ENCODE measurements at places on chromosomes 2 and 18.

- no peak for DNase-seq
These were observed 296.9 kb downstream of the KCNJ3 start for GRCh38 chr2:154995361-154995760.

DNA sequence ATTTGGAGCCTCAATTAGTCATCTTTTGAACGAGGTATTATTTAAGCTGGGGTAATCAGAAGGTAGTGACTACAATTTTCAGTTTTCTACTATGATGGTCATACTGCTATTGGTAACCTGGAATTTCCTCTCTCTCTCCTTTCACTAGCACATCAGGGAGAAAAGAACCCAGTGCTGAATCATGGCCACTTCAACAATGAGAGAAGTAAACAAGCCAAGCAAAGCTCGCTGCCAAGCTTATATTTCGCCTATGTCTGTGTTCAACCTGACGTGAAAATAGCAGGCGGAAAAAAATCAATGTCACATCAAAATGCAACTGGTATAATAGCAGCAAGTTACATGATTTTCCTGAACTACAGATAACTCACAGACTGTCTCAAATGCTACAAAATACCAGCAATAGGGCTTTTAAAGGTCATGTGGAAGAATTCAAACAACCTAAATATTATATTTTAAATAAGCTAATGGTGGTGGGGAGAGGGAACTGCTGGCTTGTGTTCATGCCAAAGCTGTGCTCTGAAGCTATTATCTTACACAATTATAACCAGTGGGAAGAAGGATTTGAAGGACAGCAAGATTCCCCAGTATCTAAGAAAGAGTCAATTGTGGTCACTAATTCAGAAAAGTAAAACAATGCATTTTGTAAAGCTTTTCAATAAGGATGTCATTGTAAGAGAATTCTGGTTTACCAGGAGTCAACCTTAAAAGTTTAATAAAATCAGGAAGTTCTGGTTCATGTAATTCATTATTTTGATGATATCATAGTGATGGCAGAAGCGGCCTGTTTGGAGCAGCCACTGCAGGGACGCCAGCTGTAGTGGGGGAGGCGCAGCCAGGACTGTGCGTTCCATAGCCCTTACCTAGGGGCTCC lies 38.0 kb downstream of the RNF152 start:
- no peak for DNase-seq

DNA sequence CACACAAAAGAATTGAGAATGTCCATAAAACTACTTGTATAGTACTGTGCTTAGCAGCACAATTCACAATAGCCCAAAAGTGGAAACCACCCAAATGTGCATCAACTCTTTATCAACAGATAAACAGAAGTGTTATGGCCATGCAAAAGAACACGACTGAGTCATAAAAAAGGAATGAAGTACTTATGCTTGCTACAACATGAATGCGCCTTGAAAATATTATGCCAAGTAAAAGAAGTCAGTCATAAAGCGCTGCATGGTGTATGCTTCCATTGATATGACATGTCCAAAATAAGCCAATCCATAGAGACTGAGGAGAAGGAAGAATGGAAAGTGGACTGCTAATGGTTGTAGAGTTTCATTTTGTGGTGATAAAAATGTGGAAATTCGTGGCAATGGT lies 12.1 kb upstream of the MAP2 start:
- DNase-seq: no peak

DNA sequence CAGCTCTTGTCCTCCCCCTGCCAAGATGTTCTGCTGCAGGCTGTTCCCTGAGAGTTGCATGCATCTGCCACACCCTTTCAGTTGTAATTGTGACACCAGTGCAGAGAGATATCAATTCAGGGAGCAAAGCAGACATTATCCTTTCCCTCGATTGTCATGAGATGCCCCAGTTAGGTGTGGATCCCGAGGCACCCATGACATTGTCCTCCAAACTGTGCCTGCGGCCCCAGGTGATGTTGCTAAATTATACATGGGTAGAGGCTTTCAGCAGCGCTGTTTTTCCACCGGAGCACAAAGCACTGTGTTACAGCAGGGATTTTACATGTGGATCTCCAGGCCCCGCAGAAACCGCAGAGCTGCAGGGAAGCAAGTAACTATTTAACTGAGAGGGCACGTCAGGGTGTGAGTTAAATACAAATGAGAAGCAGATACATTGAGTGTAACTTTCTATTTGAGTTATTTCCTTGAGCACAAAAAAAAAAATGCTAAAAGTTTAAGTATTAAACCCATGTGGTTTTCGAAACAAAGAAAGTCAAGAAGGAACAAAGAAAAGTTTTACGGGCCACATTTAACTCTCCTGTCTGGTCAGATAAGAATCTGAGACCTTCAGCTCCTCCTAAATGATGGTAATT lies 90.3 kb upstream of the BCL2L11 start:
- no peak for DNase-seq

DNA sequence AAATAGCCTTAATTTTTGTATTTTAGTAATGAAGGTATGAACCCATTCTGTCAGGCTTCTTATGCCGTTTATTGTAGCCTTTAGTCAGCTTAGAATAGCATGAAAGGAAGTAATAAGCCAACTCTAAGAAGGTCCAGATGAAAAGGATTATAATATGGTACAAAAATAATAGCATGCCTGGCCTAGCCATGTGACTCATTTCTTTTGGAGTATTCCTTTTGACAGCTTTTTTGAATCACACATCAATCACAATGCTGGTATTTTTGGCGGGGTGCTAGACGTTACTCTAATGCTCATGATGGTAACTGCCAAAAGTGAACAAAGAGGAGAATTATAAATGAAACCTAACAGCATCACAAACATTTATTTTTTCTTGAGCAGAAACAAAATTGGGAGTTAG lies 19.9 kb downstream of the FMNL2 start:
- no peak for DNase-seq

DNA sequence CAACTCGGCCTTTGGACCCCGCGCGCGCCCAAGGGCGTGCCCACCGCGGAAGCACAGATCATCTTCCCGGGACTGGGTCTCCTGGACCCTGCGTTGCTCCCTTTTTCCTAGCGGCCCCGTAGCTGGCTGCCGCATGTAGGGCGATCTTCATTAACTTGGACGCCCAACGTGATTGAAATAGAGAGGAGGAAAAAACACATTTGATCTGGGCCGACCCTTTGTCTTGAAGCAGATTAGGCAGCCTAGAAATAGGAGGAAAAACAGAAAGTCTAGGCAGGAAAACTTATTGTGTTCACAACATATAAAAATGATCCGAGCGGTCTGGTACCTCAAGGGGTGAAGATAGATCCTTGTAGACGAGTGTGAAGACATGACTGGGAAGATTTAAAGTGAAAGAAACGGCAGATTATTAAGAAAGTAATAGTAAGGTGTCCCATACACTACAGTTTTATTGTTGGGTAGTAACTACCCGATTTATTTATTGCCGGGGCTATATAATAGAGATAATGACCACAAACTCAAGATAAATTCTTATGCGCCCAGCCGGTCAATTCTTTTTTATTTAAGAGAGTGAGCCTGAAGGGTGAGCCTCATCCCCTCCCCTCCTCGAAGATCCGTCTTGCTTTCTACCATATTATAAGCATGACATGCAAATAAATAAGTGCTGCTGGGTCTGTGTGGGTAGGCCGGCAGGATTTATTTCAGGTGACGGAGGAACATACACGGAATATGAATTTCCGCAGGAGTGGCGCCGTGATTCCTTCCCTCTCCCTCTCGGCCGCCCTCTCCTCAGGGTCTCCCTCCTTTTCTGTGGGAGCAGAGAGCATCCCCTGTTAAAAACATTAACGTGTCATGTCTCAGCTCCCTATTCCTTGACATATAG lies 147.4 kb downstream of the MEIS1 start:
- DNase-seq: no peak

DNA sequence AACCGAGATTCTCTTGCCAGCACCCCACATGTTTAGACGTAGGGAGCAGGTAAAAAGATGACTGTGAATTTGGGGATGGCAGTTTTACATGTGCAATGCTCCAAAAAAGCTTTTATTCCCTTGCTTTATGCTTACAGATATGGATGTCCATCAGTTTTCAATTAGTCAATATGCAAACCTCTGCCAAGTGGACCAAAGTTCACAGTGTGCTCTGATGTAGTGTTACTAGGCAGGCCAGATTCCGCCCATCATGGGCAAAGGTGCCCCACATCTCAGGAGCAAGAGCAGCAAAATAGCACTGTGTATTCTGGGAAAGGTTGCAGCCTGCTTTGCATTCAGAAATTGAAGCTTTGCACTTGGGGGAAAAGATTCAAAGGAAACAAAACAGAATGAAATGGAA lies 329.7 kb upstream of the ZEB2 start:
- DNase-seq: no peak

DNA sequence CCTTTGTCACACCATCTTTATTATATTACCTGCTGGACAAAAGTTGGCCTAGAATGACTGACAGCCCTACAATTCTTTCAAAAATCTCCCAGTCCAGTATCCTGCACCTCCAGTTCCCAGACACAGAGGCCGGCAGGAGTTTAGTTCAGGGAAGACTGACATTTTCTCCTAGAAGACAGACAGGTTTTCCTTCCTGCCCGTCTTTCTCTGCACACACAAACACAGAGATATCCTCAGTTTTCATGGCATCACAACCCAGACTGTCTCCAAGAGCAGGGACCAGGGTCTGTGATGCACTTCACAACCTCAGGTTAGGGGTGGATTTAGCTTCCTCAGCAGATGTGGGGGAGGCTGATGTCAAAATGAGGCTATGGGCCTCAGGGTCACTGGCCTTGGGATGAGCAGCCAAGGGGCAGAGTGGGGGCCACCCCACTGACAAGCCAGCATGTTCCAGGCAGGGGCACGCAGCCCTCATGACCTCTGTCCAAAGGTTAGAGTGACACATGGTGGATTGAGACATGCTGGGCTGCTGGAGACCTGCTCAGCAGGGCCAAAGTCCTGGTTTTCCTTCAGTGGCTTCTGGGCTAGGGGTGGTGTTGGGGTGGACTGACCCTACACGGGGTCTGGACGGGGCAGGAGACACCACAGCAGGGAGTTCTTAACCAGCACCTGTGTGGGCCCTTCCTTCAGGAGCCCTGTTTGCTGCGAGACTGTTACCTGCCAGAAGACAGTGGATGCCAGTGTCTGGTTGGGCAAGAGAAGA lies 70.5 kb downstream of the SFXN5 start:
- no peak for DNase-seq
